Pons (tissue), 1 donor: ENCODE measurements at places on chromosomes 5 and 9.

- DNase-seq: peak; percentile 11
These were observed 214.3 kb upstream of the GRIA1 start for GRCh38 chr5:153276151-153276550.

DNA sequence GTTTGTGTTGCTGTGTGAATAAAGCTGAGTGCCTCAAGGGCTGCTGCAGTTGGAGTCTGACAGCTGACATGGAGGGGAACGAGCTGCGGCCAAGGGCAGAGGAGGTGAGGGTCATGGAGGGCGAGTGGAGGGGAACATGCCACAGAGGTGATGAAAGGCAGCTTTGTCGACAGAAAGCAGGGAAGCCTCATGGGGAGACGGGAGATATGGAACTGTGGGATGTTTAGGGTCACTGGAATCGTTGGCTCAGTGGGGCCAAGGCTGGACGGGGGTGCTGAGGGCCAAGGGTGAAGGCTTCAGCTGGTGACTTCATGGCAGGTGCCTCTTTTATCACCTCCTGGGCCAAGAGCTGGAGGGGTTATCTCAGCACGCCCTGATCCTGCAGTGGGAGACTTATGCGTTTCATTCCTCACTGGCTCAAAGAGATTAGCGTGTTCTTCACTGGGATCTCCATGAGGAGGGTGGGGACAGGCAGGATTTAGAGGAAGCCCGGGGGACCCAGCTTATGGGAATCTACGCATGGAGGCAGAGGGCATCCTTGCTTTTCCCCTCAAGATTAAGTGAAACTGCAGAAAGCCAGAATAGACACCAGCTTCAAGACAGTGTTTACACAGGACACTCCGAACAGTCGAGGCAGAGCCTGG lies 42.2 kb downstream of the FAM240B start:
- DNase-seq: no peak

- no peak for DNase-seq
These were observed 204.7 kb upstream of the RFX3 start for GRCh38 chr9:3730511-3730922.

DNA sequence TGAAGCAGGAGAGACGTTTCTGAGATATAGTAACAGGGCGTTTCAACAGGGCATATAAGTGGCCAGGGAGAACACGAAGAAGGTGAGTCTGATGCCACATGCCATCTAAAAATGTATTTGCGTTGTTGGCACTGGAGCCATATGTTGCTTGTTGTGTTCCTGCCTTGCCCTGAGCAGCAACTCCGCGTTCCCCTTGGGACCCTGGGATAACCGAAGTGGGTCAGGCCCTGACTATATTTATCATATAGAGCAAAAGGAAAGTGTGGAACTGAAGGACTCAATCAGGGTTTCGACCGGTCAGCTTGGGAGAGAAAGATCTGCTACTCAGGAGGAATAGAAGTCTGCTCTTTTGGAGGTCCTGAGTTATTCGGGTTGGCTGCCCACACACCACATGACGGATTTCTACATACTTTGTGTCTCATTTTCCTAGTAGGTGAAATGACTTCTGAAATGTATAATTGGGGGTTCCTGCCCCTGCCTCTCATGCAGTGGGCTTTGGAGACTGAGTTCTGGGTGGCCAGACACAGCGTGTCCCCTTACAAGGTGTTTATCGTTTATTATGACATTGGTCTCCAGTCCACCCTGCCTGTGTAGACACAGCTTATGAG lies 3.0 kb downstream of the STC2 start:
- DNase-seq: no peak

DNA sequence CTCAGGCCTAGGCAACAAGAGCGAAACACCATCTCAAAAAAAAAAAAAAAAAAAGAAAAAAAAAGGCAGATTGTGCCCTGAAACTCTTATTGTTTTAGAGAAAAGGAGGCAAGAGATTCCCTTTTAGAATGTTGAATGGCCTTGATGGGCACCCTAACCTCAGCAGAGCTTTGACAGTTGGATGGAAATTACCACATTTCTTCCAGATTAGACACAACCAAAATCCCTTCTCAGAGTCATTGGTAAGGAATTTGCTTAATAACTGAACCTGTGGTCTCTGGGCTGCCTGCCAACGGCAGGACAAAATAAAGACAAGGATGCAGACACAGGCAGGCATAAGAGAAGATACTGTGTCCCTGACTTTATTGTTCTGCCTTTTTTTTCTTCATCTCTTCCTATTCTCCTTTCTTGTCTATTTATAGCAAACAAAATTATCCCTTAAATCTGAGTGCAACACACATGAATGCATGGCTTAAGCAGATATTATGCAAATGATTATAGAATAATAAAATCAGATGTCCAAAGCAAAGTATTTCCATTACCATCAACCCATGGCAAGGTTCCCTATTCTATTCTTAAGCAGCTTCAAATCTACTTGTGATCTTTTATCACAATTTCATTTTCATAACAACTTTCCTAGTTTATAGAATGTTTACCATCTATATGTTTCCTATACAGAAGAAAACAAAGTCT lies 37.3 kb upstream of the TRIO start:
- DNase-seq: no peak

DNA sequence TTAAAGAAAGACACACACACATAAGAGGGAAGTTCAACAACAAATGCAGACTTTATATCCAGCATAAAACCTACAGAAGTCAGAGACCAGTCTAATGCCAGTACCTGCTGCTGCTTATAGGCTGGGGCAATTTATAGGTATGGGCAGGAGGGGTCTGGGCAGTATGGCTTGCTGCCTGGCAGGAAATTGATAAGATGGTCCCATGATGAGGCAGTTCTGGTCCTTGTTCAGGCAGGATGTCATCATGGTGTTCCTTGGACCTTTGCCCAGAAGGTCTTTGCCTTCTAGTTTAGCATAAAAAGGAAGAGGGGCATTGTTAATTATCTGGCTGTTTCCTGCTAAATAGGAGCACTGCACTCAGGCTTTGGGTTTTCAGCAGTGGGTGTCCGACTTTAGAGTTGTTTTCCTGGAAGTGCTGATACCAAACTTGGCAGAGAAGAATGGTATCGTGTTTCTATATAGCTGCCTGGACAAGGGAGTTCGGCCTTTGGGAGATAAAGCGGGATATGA lies 10.4 kb upstream of the PDCD1LG2 start:
- DNase-seq: peak; percentile 26

DNA sequence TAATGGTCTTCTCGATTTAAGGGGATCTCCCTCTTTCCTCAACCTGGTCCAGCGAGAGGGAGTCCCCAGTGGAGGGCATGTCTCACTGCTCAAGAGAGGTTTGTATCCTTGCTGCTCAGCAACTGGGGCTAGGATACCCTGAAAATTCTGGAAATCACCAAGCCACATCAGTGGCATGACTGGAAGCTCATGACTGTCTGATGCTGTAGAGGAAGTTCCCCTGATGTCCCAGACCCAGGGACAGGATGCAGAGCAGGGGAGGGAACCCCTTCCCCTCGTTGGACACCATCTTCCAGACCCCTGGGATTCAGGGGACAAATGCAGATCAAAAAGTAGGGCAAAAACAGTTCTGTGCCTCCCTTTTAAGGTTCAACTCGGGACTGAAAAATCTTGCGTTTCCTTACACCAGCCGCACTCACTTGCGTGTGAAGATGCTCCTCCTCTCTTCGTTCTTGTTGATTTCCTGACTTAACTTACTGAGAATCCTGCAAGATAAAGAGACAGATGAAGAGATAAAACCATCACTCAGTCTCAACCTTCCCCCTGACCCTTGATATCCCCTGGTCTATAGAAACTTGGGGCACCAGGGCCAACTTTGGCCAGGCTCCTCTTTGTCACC lies 22.1 kb downstream of the LCP2 start:
- DNase-seq: no peak

DNA sequence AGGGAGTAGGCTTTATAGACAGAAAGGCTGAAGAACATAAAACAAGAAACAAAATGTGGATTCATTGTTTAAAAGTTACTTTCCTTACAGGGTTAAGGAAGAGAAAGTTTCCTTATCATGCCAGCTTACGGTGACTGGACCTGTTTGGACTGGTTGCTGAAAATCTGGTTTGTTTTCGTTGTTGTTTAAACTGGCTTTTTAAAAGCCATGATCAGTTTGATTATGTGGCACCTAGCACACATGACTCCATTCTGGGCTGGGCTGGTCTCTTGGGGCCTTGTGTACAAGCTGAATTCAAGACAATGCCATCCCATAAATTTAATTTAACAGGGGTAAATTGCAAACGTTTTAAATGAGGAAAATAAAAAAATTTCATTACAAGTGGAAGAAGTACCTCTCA lies 18.4 kb upstream of the ZNF474 start:
- no peak for DNase-seq

DNA sequence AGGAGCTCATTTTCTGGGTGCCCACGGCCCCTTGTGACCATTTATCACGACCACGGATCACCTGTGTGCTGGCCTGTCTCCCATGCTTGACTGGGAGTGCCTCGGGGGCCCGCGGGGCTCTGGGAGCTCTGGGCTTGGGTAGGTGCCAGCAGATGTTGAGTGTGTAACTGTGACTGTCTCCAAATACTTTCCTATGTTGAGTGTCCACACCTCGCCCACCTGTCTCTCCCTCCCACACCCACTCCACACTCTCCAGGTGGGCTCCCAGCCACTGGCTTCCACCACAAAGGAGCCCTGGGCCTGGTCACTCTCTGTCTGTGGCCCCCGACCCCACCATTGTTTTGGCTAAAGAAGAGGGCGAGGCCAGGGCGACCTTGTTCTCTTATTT lies 196.4 kb downstream of the CDK5RAP2 start:
- no peak for DNase-seq

GRCh38 chr5:88693071-88693932 lies 189.7 kb downstream of the MEF2C start:
- DNase-seq: no peak

- no peak for DNase-seq
These were observed 171.1 kb upstream of the TLX3 start for GRCh38 chr5:171137768-171138525.

- no peak for DNase-seq
These were observed 81.9 kb upstream of the ADAMTS2 start for GRCh38 chr5:179427032-179427675.

DNA sequence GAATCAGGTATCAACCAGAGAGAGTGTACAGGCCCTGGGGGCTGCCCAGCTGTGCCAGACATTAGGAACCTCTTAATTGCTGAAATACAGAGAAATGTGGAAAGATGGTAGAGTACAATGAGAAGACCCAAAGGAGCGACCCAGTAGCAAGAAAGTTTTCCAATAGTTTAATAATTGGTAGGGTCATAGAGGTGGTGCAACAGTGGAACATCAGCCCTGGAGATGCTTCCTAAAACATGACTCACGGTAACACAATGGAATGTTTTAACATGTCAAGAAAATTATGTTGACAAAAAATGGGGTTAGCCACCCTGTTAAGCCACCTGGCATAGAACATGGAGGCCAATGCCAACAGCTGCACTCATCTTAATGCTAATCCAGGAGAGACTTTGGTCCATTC lies 284.1 kb downstream of the ELAVL2 start:
- no peak for DNase-seq

- DNase-seq: no peak
These were observed 22.6 kb downstream of the PIP5K1B start for GRCh38 chr9:68727636-68728035.
